ENCODE measurements at places on chromosomes 2 and 18.
A peak's percentile ranks its signal among the peaks of the same experiment; 100 is the strongest.

DNA sequence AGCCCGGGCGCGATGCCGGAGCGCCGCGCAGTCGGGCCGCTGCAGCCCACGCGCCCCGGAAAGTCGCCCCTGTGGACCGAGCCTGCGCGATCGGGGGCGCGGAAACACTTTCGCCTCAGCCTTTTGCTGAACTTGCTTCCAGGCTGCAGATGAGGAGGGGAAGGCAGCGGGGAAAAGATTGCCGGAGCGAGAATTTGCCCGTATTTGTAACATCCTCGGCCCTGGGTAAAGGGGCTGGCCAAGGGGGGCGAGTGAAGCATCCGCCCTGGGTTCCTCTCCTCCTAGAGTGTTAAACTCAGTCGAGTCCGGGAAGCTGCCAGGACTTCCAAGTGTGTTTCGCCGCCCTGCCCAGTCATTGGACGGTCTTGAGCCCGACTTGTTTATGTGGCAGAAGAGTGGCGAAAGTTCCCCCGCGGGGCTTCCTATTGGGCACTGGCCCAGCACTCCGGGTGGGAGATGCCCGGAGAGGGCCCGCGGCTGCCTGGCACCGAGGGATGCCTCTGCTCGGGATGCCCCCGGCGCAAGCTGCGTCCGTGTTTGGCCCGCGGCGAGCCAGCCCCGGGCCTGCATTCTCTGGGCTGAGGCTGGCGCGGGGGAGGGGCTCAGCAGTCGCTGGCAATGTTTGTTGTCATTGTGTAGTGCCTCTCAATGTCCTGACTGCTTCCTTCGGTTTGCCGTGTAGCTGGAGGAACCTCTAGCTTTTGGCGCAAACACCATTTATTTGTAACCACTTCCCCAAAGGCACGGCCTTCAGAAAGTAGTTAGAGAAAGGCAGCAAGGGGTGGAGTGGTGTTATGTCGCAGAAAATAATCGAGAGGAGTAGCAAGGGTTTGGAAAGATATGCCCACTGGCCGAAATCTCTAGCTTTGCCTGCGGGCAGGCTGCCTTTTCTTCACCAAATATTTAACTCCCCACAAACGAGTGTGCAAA is 1.1 kb downstream of the CYBRD1 start:
- peak overlapping the region; percentile 89 for H3K4me3 ChIP-seq
- peak overlapping the region; percentile 91 for H3K27ac ChIP-seq
- H3K27me3 ChIP-seq, result no peaks in the 10 kb centered on the region
- DNase-seq, result peak; percentile 81
- 0 out of 2 replicates have a peak, but pooled peaks cover 3% of the 10 kb centered on the region for H3K4me1 ChIP-seq

GRCh38 chr2:164954954-164955701 is at the start of gene SLC38A11:
SLC38A11 (minus strand) TSS chr2:164955525; CDS start chr2:164955247, 278 bp downstream.
- H3K27ac ChIP-seq, result no peak within 1 kb of the TSS
- H3K4me1 ChIP-seq, result no peaks in the 10 kb centered on the region
- DNase-seq, result no peak
- H3K4me3 ChIP-seq, result no peak within 1 kb of the TSS
- no peaks in the 10 kb centered on the region for H3K27me3 ChIP-seq

- no peaks in the 10 kb centered on the region for H3K27me3 ChIP-seq
- H3K4me3 ChIP-seq, result peak overlapping the region; percentile 74
- peak overlapping the region; percentile 41 for H3K27ac ChIP-seq
- H3K4me1 ChIP-seq, result no peaks in the 10 kb centered on the region
These were observed 5.8 kb downstream of the DLX2 start for GRCh38 chr2:172096626-172097547.

DNA sequence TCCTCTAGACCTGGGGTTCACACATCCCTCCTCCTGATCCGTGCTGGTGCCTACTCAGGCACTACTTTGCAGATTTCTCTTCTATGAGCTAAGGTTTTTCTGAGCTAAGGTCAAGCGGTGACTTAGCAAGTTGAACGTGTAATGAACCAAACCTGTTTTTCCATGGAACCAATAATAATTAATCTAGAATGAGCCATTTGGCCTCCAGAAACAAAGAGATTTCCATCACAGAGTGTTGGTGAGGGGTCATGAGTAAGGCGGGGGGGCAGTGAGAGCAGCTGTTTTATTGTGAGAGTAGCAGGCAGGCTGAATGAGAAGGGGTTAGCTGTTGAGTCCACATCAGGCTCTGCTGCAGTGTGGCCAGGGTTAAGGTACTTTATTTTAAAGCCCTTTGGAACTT is 112.0 kb upstream of the FOSL2 start:
- H3K27ac ChIP-seq, result no peak overlapping the region
- H3K4me3 ChIP-seq, result no peak overlapping the region
- H3K4me1 ChIP-seq, result peaks cover 11% of the 10 kb centered on the region
- H3K27me3 ChIP-seq, result no peaks in the 10 kb centered on the region
- H3K36me3 ChIP-seq, result no peaks in the 10 kb centered on the region

DNA sequence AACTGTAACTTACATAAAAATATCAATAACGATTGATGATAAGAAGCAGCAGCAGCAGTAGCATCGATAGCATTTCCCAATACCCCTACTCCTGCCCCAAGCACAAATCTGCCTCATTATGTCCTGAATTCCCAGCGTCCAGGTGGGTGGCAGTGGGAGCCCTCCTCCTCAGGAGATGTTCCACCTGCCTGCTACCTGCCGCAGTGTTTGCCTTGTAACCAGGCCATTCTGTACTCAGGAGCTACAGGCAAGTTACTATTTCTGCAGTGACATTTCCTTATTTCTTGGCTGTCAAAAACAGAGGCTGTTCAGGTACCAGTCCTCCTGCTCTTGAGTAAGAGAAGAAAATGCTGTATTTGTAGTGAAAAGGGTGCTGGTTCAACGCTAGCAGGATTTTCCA is 236.4 kb downstream of the CNTNAP5 start:
- H3K27ac ChIP-seq, result no peak overlapping the region
- H3K27me3 ChIP-seq, result no peaks in the 10 kb centered on the region
- no peak overlapping the region for H3K4me3 ChIP-seq
- no peaks in the 10 kb centered on the region for H3K4me1 ChIP-seq

- no peaks in the 10 kb centered on the region for H3K4me1 ChIP-seq
- no peak for DNase-seq
- H3K4me3 ChIP-seq, result no peak overlapping the region
- no peaks in the 10 kb centered on the region for H3K36me3 ChIP-seq
These were observed 2.4 kb upstream of the THNSL2 start for GRCh38 chr2:88167740-88168139.

DNA sequence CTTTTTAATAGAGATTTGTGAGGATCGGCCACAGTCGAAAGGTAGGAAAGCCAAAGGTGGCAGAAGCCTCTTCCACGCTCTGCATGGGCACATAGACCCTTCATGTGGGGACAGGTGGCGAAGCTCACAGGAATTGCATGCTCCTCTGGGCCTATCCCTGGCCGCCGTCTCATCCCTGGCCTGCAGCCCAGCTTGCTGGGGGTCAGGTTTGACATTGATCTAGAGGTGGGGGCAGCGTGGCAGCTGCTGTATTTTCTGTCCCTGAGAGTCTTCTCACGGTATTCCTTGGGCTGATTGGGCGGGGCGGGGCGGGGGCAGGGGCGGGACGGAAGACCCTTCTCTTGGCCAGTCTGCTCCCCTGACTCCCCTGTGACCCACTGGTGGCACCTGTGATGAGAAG is 48.9 kb downstream of the STK25 start:
- H3K36me3 ChIP-seq, result no peaks in the 10 kb centered on the region
- H3K4me1 ChIP-seq, result peaks cover 12% of the 10 kb centered on the region
- H3K4me3 ChIP-seq, result no peak overlapping the region
- H3K27me3 ChIP-seq, result no peaks in the 10 kb centered on the region

DNA sequence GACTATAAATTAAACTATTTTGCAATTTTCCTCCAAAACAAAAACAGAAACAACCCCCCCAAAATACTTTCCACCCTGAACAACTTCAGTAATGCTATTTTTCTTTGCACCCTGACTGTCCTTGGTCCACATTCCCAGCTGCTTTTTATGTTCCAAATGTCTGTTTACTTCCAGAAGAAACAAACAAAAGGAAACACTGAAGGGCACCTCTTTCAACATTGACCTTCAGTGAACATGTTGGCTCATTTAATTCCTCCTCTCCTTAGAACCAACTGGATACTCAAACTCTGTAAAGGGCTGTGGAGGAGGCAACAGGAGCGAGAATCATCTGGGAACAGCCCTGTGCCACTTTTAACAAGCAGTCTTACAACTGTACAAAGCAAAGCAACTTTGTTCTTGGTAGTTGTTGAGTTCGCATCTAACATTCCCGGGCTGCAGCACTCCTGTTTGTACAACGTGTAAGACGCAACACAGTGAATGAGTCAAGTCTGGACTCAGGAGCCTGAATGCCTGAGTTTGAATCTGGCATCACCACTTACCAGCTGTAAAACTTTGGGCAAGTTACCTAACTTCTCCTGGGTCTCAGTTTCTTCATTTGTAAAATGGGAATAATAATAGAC is 111.4 kb upstream of the GATA6 start:
- H3K36me3 ChIP-seq, result no peaks in the 10 kb centered on the region
- H3K4me1 ChIP-seq, result no peaks in the 10 kb centered on the region
- no peaks in the 10 kb centered on the region for H3K27me3 ChIP-seq
- DNase-seq, result no peak
- no peak overlapping the region for H3K27ac ChIP-seq

GRCh38 chr2:82494739-82495138 is 1964.3 kb downstream of the SUCLG1 start:
- H3K4me3 ChIP-seq, result no peak overlapping the region
- DNase-seq, result no peak
- H3K27ac ChIP-seq, result no peak overlapping the region
- no peaks in the 10 kb centered on the region for H3K4me1 ChIP-seq
- H3K27me3 ChIP-seq, result no peaks in the 10 kb centered on the region

DNA sequence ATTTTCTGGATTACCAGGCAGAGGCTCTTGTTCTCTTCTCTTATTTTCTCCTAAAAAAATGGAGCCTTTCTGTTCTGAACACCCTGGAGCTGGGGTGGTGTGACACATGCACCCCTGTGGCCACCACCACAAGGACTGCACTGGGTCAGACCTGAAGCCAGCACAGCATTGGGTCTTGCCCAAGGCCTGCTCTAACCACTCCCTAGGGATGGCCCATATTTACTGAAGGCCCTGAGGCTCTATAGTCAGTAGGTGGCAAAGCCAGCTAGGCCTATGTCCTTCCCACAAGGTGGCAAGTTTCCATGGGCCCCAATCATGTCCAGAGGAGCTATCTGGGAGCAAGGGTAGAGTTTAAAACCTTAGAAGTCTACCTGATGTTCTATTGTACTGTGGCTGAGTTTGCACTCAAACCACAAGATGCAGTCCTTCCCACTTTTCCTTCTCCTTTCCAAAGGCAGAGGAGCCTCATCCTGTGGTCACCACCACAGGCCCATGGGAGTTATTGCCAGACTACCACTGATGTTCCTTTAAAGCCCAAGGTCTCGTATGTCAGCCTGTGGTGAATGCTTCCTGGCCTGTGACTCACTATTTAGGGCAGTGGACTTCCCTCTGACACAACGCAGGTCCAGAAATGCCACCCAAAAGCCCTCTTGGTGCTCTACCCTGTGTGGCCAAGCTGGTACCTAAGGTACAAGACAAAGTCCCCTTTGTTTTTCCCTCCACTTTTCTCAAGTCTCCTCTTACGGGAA is 15.0 kb upstream of the FMNL2 start:
- no peaks in the 10 kb centered on the region for H3K27me3 ChIP-seq
- H3K4me3 ChIP-seq, result no peak overlapping the region
- no peak overlapping the region for H3K27ac ChIP-seq
- H3K4me1 ChIP-seq, result no peaks in the 10 kb centered on the region
- H3K36me3 ChIP-seq, result no peaks in the 10 kb centered on the region
- DNase-seq, result peak; percentile 17

DNA sequence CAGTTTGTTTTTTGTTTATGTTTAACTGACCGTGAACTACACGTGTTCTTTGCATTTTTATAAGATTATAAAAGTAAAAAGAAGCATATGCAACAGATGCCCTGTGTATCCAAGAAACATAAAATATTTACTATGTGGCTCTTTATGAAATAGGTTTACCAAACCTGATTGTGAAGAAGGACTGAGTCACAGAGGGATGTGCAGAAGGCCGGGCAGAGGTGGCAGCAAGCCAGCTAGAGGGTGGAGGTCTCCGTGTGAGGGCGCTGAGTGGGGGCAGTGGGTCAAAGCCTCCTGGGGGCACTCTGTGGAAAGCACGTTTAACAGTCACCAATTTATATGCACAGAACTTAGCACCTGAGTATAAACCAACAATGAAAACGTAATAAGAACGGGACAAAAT is 97.2 kb downstream of the TMEM18 start:
- H3K27me3 ChIP-seq, result peaks cover 3% of the 10 kb centered on the region
- DNase-seq, result no peak
- no peaks in the 10 kb centered on the region for H3K4me1 ChIP-seq
- no peak overlapping the region for H3K27ac ChIP-seq

DNA sequence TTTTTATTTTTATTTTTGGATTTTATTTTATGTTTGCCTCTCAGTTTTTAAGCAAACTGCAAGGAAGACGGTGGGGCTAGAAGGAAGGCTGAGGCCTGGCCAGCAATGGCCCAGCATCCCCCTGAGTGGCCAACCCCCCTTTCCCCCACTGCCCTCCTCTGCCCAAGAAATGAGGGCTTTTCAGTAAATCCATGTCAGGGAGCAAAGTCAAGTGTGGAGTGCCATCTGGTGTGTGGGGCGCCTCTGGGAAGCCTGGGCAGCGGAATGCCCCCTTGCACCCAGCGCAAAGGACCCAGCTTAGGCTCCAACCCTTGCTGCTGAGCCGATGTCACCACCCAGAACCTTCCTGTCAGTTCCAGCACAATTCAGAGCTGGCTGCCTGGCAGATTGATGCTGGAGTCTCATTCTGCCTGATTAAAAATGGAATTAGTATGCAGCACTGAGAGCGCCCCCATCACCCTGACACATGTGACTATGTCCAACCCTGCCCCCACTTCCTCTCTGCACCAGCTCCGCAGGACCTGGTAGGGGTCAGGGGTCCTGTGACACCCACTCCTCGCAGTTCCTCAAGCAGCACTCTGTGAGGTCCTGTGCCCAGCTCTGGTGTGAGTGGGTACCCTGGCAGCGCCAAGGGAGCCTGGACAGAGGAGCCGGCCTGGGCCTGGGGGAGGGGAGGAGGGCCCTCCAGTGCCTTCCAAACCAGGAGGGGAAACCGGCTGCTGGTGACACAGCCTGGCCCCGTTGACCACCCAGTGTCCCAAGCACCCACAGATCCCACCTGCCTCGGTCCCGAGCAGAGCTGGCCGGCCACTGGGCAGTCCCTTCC is 9.2 kb upstream of the ALPP start:
- no peak overlapping the region for H3K4me3 ChIP-seq
- no peak for DNase-seq
- H3K27me3 ChIP-seq, result peaks cover 7% of the 10 kb centered on the region
- H3K27ac ChIP-seq, result no peak overlapping the region
- H3K4me1 ChIP-seq, result no peaks in the 10 kb centered on the region
- H3K36me3 ChIP-seq, result no peaks in the 10 kb centered on the region

Data from SJCRH30 (cell line).